GF-D8 (cell line): ENCODE measurements at places on chromosomes 7 and 10.

GRCh38 chr10:48468866-48469511, 135.9 kb downstream of the ARHGAP22 start:
- no peak for DNase-seq

DNA sequence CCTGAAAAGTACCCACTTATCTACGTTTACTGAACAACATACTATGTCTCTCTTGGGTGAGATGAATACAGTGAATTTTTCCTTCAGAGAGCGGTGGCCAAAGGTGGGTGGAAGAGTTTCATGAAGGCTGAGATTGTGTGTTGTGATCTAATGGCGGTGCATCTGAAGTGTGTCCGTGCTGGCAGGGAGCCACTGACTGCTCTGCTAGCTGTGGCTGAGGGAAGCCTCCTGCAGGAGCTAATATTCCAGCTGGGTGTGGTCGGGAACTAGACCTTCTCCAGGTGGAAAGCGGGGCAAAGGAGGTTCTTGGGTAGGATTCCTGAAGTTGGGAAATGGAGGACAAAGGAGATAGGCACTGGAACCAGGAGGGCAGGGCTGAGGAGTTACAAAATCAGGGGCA, 69.2 kb upstream of the GRB10 start:
- DNase-seq: no peak

DNA sequence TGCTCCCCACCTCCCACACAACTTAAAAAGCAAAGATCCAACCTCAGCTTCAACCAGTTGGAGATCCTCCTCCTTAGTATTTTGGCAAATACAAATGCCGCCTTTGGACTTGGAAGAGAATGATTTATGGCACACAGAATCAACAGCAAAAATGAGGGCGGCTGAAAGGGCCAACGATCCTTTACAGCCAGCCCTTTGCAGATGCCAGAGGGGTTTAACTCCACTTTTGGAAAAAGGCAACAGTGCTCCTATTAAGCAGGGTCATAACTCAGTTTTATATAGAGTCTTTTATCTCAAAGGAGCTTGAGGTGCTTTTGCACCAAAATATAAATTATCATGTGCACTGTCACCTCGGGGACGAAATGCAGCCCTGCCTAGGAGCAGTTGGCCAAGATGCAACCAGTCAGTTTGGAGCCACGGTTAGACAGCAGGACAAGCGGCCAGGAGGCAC, 56.7 kb upstream of the JCAD start:
- DNase-seq: no peak

DNA sequence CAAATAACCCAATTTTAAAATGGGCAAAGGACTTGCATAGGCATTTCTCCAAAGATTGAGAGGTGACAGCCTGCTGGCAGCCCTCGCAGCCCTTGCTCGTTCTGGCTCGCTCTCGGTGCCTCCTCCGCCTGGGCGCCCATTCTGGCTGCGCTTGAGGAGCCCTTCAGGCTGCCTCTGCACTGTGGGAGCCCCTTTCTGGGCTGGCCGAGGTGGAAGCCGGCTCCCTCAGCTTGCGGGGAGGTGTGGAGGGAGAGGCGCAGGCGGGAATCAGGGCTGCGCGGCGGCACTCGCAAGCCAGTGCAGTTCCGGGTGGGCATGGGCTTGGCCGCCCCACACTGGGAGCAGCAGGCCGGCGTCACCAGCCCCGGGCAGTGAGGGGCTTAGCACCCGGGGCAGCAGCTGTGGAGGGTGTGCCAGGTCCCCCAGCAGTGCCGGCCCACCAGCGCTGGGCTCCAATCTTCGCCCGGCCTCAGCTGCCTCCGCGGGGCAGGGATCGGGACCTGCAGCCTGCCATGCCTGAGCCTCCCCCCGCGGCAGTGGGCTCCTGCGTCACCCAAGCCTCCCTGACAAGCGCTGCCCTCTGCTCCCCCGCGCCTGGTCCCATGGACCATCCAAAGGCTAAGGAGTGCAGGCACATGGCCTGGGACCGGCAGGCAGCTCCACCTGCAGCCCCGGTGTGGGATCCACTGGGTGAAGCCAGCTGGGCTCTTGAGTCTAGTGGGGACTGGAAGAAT, 54.0 kb upstream of the GALNT17 start:
- DNase-seq: no peak

DNA sequence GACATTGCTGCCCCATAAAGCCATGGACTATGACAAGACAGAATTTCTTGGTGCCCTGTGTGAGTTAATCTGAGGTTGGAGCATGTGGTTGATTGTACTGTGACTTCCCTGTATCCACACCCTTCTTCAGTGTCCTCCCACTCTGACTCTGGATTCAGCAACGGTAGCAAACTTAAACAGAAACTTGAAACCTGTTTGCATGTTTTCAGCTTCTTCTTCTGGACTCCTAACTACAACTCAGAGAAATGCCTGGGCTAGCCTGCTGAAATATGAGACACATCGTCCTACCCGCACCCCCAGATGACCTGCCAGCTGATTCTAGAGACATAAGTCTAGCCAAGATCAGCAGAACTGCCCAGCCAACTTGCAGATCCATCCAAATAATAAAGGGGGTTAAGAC, 78.4 kb downstream of the IPMK start:
- no peak for DNase-seq

- DNase-seq: no peak
Observed at GRCh38 chr10:103630156-103630555, 136.7 kb downstream of the NEURL1 start.

GRCh38 chr10:16436367-16436757, 448 bp upstream of the PTER start:
- peak; percentile 15 for DNase-seq

GRCh38 chr7:40072268-40072667, 62.2 kb downstream of the MPLKIP start:
- DNase-seq: no peak

GRCh38 chr7:98802781-98803110, 67.1 kb downstream of the TMEM130 start:
- DNase-seq: no peak

DNA sequence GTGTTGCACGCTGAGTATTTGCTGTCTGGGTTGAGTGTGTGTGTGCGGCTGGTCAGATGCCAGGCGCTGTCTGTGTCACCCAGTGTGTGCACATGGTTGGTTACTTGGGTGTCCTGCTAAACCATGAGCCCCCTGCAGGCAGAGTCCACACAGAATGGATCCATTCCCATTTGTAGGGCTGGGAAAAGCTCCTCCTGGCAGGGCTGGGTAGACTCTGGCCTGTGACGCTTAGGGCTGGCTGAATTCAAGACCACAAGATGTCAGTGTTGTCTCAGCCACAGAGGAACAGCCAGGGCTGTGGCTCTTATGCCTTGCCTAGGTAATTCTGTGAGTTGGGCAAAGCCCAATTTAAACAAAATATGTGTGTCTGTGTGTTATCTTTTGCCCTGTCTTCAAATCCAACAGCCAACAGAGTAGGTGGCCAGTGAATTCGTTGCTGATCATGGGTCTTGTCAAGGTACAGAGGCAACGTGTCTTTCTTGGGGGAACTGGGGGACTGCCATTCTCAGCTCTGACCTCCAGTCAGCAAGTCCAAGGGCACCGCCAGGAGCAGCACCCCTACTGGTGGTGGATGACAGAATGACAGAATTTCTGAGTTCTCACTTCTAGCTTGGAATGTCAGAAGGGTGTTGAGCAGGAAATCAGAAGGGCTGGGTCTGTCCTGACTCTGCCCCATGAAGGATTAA, 285.1 kb downstream of the CCSER2 start:
- no peak for DNase-seq

GRCh38 chr7:81774551-81774950, 4.7 kb upstream of the HGF start:
- no peak for DNase-seq

DNA sequence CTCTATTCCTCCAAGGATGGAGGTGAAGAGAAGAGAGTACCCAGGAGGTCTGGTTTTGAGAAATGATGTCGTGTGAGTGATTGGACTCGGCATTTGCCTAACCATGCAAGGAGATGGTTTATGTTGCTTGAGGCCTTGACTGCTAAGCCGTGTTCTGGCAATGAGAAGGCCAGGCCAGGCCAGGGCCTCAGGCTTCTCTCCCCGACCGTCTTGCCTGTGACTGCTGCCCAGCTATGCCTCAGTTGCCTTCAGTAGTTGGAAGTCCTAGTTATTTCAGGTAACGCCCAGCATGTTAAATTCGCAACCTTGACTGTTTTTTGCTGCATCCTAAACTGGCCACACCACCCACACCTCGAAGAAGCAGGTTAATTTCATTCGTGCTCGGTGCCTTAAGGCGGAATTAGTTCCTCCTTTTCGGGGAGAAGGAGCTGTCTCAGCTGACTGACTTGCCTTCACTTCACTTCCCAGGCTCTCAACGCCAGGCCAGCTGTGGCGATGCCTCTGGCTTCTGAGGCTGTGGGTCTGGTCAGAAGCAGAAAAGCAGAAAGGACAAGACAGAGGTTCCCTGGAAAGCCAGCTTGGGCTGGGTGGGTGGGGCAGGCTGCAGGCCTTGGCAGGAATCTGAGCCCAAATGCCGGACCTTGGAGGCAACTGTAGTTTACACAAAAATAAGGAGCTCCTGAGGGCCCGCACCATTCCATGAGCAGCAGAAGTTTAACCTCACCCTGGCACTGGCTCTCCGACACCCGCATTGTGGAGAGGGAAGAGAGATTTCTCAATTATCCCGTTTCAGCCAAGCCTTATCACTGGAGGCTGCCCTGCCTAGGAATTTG, 61.9 kb upstream of the SAMD8 start:
- DNase-seq: no peak

DNA sequence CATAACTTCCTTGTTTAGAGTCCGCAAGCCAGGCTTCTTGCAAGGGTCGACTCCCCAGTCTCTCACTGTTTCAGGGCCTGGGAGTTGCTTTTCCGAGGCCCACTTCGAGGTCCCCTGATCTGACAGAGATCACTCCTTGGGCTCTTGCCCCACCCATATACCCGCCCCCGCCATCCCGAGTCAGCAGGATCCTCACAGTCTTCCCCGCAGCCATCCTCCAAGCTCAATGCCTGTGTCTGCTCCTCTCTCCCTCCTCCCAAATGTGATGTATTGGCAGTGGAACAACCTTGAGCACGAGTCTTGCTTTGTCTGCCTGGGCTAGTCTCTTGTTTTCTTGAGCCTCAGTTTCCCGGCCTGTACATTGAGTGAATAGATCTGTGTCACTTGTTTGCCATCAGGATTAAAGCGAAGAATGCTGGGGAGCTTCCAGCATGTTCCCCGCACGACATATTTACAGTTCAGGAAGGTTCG, 2.4 kb upstream of the HMX2 start:
- no peak for DNase-seq

GRCh38 chr10:26242706-26243350, 26.3 kb downstream of the GAD2 start:
- no peak for DNase-seq

DNA sequence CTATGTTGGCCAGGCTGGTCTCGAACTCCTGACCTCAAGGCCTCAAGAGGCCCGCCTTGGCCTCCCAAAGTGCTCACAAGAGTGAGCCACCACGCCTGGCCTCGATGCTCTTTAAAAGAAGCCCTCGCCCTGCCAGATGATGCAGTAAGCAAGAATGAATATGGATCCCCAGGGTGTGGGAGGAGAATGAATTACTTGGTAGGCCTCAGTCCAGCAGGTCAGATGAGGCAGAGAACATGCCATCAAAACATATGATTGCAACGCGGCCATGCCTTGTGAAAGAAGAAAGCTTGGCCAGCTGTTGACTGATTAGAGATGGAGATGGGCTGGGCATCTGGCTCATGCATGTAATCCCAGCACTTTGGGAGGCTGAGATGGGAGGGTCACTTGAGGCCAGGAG, 68.7 kb downstream of the CAMK1D start:
- DNase-seq: no peak

- DNase-seq: no peak
Observed at GRCh38 chr7:114790521-114790920, 131.4 kb upstream of the MDFIC start.

GRCh38 chr7:64655811-64656210, 10.1 kb upstream of the ZNF107 start:
- DNase-seq: no peak

DNA sequence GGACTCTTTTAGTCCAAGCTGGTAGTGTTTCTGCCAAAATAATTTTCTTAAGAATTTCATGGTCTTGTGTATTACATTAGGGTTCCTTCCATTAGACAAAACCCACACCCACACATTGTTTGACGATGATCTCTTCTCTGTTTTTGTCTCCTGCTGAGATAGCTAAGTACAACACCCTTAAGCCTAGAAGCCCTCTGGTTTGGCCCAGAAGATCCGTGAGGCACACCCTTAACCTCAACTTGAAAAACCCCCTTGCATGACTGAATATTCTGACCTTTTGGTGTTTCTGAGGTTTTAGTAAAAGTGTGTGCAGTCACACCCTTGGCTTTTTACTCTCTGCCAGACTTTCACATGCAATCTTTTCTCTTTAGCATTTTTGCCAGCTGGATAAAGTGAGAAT, 29.3 kb upstream of the ERCC6 start:
- DNase-seq: no peak

DNA sequence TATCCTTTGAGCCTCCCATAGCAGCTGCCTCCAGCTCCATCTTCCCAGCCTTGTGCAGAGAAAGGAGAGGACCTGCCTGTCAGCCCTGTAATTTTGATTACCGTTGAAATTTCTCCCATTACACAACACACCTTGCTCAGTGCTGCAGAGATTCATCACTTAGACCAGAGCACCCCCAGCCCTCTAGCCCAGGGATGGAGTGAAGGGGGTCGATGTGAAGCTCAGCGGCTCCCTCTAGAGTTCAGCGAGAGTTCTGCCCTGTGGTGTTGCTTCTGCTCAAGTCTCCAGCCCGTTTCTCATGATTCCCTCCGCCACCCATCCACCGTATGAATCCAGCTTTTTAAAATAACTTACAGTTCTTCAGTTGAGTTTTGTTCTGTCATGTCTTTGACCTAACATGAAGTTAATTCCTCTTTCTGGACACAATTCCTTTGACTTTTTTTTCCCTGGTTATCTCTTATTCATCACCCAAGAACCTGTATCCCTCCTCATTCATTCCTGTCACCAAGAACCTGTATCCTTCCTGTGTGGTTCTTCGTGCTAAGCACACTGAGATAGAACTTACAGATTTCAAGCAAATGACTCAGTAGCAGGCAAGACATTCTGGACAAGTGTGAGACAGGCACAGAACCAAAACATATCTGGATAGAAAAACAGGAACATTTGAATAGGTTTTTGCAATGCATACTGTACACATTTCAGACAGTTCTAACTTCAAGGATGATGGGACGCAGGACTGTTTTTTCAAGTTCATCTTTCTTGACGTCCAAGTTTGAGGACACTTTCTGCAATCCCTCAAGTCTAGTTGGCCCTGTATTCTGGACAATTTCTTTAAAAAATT, 35.0 kb upstream of the ZNF32 start:
- DNase-seq: no peak

GRCh38 chr7:4111166-4111565, 570.9 kb upstream of the FOXK1 start:
- DNase-seq: no peak

- DNase-seq: no peak
Observed at GRCh38 chr10:90138844-90139243, 437.5 kb downstream of the KIF20B start.

DNA sequence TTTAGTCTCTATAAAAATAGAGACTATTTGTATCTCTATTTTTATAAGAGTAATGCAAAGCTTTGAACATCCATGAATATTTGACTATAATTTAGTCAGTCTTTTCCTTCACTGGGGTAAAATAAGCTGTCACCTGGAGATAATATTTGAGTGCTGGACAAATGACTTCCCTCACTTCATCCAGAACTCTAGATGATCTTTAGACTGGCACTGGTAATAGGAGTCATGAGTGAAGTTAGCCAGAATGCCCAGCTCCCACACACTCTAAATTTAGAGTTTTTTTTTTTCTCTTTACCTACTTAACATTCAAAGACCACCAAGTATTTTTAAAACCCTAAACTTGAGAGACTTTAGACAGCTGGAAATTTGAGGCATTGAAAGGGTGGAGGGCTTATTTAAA, 100.7 kb downstream of the LSMEM1 start:
- DNase-seq: no peak

GRCh38 chr10:102802920-102803534, 34.2 kb downstream of the CYP17A1 start:
- no peak for DNase-seq
